H4 (cell line): ENCODE measurements at places on chromosomes 5 and 9.

GRCh38 chr9:78826527-78826926, 529.6 kb downstream of the PSAT1 start:
- no peak for DNase-seq

DNA sequence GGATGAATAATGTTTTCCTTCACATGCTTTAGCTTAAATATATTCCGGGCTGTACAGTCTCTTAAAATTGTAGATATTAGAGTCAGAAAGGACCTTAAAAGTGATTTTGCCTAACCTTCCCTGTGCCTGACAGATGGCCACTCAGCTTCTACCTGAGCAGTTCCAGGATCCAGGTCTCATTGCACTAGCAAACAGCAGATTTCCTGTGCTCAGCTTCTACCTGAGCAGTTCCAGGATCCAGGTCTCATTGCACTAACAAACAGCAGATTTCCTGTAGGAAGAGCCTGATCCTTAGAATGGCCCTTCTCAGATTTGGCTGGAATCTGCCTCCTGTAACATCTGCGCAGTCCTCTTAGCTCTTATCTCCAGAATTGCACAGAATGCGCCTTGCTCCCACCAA, 219.8 kb downstream of the AOPEP start:
- no peak for DNase-seq

GRCh38 chr5:109936996-109937395, 247.3 kb downstream of the MAN2A1 start:
- DNase-seq: no peak

DNA sequence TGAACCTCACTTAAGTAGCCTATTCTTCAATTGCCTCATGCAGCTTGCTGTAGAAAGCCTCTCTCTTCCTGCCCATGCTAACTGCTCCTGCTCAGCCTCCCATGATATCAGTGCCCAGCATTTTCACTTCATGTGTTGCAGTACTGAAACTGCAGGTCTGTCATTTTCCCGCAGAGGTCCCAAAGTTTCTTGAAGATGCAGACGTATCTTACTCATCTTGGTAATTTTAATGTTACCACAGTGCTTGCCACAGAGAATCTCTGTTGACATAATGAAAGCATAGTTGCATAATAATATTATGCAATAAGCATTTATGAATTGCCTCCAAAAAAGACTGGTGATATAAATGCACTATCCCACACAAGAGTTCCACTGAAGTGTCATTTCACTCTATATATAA, 561.1 kb upstream of the DAP start:
- DNase-seq: no peak

DNA sequence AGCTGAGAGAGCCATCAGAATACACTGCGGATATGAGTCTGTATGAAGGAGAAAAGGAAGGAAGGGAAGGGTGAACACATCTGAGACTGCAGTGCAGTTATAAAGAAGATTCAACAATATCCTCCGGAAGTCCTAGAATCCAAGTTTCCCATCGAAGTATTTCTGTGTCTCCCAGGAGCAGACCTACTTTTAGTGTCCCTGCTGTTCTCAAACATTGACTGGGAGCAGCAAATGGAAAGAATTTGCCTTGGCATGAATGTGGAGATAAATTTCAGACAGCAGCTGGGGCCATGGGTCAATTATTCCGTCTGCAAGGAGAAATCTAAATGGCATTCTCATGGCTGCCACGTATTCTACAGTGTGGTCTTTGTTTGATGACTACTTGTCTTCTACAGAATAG, 478.1 kb upstream of the SMC2 start:
- no peak for DNase-seq

DNA sequence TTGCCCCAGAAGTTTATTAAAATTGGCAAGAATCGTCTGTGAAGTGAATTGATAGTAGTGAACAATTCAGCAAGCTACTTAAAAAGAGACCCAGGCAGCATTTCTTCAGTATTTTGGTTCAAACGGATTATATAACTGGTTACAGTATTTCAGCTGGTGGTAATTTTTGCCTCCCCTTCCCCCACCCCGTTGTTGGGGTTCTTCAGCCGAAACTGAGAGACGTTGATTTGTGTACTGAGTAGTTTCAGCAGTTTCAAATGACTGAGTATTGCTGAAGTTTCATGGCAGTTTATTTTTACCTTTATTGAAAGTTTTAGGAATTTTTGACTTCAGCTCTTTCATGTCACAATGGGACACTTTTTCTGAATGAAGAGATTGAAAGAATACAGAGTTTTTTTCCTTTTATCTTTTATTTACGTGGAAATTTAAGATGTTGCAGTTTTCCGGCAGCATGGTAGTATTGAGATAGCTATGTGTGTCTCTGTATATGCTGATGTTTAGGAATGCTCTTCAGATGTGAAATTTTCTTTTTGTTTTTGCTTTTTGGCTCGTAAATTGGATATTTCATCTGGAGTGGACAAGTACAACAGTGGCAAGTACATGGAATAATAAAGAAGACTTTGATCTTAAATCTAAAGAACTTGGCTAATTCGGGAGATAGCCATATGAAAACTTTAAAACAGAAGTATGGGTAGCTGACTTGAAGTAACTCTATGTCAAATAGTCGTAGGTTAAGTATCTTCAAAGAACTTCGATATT, 1.9 kb downstream of the GPBP1 start:
- DNase-seq: no peak
